Activated CD4-positive, alpha-beta T cell treated with anti-CD3 and anti-CD28 coated beads for 36 hours (primary cell): ENCODE measurements at places on chromosomes 5 and 9.

- peaks cover 2% of the 10 kb centered on the region for H3K36me3 ChIP-seq
- peaks cover 26% of the 10 kb centered on the region for H3K4me1 ChIP-seq
- peak overlapping the region; percentile 52 for H3K27ac ChIP-seq
- DNase-seq: no peak
- no peak overlapping the region for H3K4me3 ChIP-seq
Measured at GRCh38 chr9:91073049-91073810, 271.6 kb downstream of the SYK start.

DNA sequence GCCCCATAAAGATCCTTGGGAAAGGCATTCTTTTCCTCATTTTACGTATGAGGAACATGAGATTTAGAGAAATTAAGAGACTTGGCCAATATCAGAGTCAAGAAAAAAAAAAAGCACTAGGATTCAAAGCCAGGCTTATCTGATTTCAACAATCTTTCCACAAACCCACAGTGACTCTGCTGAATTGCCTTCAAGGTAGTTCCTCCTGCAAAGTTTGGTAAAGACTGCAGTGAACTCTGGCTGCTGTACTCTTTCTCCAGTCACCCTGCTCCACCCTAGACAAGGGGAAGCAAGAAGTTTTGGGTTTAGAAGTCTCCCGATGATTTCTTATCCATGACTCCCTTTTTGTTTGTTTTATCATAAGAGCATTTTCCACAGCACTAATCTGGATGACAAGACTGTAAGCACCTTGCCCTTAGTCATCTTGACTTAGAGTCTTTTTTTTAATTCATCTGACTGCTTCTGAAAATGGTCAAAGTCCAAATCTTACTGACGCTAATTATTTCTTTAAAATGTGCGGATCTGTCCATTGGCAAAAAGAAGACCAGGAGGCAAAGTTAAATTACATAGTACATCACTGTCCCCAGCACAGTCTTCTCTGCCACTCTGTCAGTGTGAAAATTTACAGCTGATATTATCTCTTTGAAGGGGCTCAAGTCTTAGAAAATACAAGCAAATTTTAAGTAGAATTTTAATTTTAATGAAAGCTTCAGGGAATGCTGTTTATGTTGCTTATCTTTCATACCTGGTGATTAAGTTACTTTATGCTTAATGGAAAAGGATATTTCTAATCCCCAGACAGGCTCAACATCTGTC lies 180.1 kb downstream of the TTLL11 start:
- no peak for DNase-seq
- no peaks in the 10 kb centered on the region for H3K36me3 ChIP-seq
- H3K4me1 ChIP-seq: peaks cover 3% of the 10 kb centered on the region
- H3K27ac ChIP-seq: no peak overlapping the region

DNA sequence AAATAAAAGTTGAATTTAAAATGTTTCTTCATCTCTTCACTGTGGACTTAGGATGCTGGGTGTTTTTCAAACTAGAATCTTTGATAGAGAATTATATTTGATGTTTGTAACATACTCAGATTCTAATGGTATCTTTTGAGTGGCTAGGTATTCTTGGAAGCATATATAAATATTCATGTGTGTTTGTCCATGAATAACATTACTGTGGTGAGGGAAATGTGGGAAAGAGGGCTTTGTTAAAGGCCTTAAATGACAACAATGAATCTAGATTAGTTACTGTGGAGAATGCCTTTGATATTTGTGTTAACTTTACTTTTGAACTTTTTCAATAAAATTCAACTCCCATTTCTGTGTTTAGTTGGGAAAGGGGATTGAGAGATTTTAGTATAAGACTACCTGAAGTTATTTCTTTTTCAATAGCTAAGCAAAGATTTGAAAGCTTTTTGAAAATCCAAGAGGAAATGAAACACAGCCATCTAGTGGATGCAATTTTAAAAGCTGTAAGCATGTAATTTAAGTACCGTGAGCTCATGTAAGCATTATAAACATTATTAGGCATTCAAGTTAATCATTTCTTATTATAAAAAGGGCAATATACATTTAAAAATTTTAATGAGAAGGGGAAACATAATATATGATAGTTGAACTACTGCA lies 69.6 kb downstream of the CCDC171 start:
- H3K36me3 ChIP-seq: peaks cover 3% of the 10 kb centered on the region
- no peak overlapping the region for H3K27ac ChIP-seq
- H3K27me3 ChIP-seq: no peaks in the 10 kb centered on the region
- no peak for DNase-seq
- H3K4me1 ChIP-seq: no peaks in the 10 kb centered on the region

DNA sequence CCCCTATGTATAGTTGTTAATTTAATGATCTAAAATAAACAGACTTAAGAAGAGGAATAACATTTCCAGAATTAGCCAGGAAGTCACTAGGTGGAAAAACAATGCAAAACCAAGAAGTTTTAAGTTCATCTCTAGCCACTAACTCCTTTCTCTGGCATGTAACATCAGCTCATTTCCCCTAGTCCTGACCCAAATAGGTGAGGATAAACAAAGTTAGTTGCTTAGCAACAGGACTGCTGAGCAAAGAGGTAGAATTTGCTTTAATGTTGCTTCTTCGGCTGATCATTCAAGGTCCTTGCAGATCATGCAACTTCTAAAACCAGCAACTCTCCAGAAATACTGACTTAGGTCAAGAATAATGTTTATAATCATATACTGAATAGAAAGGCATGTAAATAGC lies 675.8 kb downstream of the CETN3 start:
- no peak overlapping the region for H3K4me3 ChIP-seq
- H3K36me3 ChIP-seq: no peaks in the 10 kb centered on the region
- H3K4me1 ChIP-seq: no peaks in the 10 kb centered on the region
- H3K27ac ChIP-seq: no peak overlapping the region

- peak overlapping the region; percentile 80 for H3K27ac ChIP-seq
- peaks cover 93% of the 10 kb centered on the region for H3K4me1 ChIP-seq
- H3K36me3 ChIP-seq: peaks cover 25% of the 10 kb centered on the region
- peak; percentile 75 for DNase-seq
- peak overlapping the region; percentile 59 for H3K4me3 ChIP-seq
Measured at GRCh38 chr5:39176759-39177630, 42.4 kb downstream of the FYB1 start.

GRCh38 chr5:55691265-55692105 lies 20.6 kb downstream of the SLC38A9 start:
- no peak overlapping the region for H3K27ac ChIP-seq
- no peaks in the 10 kb centered on the region for H3K27me3 ChIP-seq
- no peak overlapping the region for H3K4me3 ChIP-seq
- H3K36me3 ChIP-seq: peaks cover 6% of the 10 kb centered on the region
- no peaks in the 10 kb centered on the region for H3K4me1 ChIP-seq
- DNase-seq: no peak

- DNase-seq: no peak
- H3K4me3 ChIP-seq: no peak overlapping the region
- H3K27ac ChIP-seq: no peak overlapping the region
- no peaks in the 10 kb centered on the region for H3K36me3 ChIP-seq
- H3K27me3 ChIP-seq: peaks cover 2% of the 10 kb centered on the region
Measured at GRCh38 chr5:125411071-125411743, 664.8 kb upstream of the ZNF608 start.

DNA sequence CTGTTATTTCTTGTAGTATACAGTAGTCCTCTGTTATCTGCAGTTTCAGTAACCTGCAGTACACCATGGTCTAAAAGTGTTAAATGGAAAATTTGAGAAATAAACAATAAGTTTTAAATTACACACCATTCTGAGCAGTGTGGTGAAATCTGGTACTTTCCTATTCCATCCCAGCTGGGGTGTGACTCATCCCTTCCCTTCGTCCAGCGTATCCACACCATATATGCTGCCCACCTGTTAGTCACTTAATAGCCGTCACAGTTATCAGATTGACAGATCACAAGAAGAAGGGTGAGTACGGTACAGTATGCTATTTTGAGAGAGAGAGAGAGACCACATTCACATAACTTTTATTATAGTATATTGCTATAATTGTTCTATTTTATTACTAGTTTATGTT lies 28.9 kb downstream of the FAM151B start:
- H3K36me3 ChIP-seq: no peaks in the 10 kb centered on the region
- peaks cover 4% of the 10 kb centered on the region for H3K4me1 ChIP-seq
- no peak overlapping the region for H3K4me3 ChIP-seq
- H3K27ac ChIP-seq: no peak overlapping the region
